ENCODE measurements at places on chromosomes 6 and 20.

DNA sequence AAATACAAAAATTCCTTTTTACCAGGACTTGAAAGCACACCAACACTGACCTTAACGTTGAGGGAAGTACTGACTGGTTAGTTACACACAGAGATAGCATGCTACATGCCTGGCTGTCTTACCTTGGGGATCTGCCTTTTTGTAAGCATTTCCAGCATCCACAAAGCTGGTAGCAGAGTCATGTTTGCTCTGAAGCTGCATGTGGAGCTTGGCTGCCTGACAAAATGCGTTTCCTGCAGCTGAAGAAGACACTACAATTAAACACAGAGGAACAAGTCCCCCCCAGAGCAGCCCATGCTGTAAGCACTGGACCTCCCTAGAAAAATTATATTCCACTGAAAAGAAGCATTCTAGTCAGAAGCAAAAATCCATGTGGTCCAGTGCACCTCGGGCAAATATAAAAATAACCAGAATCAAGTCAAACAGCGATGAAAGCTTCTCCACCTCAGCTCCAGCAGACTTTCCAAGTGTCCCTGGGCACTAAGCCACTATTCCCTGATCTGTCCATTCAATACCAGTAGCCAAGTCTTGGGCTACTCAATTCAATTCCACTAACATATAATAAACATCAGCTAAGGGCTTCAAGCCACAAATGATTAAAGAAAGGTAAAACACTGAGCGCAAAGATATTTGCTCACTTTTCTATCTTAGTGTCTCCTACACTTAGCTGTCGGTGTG lies 24.2 kb downstream of the NAPB start:
- DNase-seq: peak; percentile 40

GRCh38 chr6:16031278-16031981 lies 97.5 kb upstream of the MYLIP start:
- DNase-seq: no peak

- DNase-seq: no peak
Measured at GRCh38 chr20:37576911-37577310, 49.2 kb upstream of the BLCAP start.

DNA sequence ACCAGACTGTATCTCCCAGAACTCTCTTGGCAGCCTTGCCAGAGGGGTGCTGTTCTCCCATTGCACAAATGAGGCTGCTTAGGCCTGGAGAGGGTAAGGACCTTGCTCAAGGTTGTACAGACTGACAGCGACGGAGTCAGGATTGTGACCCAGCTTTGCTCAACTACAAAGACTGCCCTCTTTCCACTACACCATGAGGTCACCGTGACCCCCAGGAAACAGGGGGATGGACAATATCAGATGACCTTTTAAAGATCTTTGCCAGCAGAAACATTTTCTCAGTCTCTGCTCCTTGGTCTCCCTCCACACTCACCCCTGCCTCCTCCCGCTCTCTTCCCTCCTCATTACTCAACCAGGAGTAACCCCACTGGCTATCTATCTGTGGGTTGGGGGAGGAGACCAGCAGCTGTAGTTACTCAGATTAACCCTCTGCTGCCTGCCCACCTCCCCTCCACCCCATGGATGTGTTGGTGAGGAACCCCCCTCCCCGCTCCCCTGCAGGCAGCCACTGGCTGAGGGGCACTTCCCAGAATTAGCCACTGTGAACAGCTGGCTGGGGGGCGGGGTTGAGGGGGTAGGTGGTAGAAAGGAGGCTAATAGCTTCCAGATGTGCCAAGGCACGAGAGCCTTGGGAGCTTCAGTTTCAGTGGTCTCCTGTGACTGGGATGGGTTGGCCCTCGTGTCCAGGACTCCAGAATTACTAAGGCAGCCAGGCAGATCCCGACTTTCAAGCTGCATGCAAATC lies 26.9 kb upstream of the MRPS18A start:
- DNase-seq: no peak

DNA sequence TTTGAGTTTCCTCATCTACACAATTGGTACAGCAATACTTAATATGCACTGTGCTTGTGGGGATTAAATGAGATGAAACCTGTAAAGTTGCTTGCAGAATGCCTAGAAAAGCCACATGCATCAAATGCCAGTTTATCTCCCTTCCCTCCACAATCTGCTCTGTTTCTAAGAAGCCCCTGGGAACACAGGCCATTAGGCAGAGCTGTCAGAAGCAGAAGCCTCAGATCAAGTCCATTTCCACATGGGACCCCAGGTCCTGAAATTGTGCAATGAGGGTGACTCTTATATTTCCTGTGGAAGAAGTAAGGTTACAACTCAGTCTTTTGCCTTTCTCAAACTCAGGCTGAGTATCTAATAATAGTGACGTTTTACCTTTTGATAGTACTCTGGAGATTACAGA lies 737.4 kb downstream of the KIF16B start:
- no peak for DNase-seq

- no peak for DNase-seq
Measured at GRCh38 chr6:136774228-136775041, 17.8 kb downstream of the MAP3K5 start.

DNA sequence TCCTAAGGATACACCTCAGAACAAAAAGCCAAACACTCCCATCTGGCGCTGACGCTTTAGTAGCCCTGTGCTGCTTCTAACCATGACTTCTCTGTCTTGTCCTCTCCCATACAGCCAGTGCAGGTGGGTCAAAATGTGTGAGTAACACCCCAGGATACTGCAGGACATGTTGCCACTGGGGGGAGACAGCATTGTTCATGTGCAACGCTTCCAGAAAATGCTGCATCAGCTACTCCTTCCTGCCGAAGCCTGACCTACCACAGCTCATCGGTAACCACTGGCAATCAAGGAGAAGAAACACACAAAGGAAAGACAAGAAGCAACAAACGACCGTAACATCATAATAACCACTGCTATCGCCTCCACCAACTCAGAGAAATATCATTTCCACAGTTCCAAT lies 1.4 kb downstream of the DEFB132 start:
- no peak for DNase-seq

- no peak for DNase-seq
Measured at GRCh38 chr6:22364306-22364705, 67.5 kb upstream of the PRL start.

DNA sequence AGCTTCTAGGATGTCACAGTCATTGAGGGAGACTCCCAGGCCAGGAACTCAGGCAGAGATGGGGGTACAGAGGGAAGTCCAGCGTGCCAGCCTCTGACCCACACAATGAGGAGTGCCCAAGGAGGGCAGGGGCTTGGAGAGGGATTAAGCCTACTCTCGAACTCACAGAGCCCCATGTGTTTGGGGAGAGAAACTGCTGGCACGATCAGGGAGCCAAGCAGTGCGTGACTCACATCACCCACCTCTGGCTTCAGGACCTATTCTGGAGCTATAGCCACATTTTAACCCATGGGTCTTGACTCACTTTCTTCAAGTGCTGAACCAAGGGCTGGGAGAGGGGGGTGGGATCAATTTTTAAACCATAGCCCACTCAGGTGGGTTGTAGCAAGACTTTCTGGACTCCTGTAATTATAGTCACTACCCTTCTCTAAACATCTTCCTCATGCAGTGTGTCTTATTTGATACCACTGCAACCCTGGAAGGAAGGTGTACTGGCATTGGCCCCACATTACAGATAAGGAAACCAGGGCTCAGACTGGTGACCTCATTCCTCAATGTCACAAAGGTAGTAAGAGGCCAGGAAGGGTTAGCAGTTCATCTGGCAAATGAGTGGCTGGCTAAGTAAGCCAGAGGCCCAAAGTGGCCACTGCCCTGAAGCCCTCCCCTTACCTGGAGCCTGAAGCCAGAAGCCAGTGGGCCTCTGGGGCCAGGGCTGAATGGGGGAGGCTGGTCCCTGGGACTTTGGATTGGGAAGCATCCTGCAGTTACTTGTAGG lies 12.0 kb downstream of the FOXP4 start:
- DNase-seq: no peak

DNA sequence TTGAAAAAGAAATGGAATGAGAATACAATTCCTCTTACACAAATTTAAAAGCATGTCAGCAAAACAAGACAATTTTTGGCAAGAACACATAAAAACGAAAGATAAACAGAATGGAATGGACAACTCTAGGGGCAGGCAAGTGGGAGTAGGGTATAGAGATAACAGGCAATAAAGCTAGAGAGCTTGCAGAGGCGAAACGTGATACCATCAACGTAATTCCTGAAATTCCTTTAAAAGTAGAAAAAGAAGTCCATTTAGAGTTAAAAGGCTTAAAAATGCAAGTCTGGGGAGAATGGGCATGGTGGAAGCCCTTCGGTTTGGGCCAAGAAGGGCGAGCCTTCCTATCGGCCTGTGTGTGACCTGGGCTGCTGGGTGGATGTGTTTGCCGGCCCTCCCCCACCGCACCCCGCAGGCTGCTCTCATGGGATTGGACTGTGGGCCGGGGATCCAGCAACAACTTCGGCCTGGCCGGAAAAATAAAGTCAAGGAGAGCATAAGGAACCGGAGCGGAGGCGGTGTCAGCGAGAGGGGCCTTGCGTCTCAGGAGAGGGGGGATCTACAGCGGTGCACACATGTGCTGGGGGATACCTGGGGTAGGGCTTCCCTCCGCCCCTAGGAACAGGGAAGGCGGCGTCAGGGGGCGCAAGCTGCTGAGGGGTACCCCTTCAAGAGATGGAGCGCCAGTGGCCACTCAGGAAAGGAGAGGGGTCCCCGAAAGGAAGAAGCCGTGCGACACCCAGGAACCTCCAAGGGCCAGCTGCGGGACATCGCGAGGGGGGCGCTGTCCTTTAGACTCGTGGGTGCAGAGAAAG lies 4.1 kb downstream of the TMEM239 start:
- DNase-seq: no peak

- DNase-seq: no peak
Measured at GRCh38 chr20:35674921-35675320, 10.2 kb upstream of the CPNE1 start.

- DNase-seq: no peak
Measured at GRCh38 chr6:46521464-46521971, 30.3 kb upstream of the RCAN2 start.

DNA sequence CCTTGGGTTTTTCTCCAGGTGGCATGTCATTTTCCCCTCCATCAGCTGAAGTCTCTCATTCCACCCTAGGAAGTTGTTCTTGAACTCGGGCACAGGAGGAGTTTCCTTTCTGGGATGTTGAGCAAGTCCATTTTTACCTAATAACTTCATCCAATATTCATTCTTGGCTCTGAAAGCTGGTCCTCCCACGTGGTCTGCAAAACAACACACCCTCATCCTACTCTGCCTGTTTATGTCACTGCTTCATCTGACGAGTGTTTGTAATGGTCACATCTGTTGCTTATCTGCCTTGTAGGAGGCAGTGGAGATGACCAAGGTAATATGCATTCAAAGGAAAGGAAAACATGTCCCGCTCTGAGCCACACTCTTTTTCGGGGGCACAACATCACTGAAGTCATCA lies 41.7 kb upstream of the AIG1 start:
- DNase-seq: no peak

DNA sequence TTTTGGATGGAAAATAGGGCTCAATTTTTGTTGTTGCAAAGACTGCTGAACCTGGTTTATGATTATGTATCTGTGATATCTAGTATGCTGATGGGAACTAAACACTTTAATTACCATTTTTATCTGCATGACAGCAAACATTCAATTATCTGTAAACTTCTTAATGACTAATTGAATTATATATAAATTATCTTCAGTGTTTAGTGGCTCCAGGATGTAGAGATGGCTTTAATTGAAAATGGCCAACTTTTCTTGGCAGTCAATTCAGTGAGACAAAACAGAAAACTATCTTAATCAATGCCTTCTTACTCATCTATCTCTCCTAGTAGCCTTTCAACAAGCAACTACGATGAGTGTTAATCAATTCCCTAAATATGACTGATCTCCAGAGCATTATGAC lies 591.3 kb downstream of the HACE1 start:
- no peak for DNase-seq

- no peak for DNase-seq
Measured at GRCh38 chr6:27452496-27452897, 20.4 kb downstream of the ZNF184 start.

DNA sequence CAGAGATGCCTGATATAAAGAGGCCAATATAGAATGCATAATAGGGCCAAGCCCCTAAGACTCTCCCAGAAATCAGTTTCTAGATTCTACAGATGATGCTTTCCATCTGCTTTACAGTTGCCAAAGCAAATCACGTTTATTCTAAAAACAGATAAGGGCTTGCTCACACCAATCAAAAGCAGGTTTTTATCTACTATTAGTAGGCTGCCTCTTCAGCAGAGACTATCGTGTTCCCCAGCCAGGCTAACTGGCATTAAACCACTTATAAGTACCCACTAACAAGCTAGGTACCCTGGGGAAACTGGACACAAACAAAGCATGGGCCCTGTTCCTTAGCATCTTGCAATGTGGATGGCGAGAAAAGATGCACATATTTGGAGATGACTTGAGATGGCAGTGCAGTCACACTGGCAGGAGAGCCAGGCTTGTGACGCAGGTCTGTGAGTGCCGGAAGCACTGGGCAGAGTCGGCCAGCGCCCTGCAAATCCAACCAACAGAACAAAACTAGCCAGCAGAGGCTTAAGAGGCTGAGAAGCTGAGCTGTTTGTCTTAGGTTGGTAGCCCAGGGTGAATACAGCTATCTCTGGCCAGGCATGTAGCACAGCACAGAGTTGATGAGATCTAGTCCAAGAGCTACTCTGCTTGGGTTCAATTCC lies 73.4 kb downstream of the GFOD1 start:
- DNase-seq: no peak

DNA sequence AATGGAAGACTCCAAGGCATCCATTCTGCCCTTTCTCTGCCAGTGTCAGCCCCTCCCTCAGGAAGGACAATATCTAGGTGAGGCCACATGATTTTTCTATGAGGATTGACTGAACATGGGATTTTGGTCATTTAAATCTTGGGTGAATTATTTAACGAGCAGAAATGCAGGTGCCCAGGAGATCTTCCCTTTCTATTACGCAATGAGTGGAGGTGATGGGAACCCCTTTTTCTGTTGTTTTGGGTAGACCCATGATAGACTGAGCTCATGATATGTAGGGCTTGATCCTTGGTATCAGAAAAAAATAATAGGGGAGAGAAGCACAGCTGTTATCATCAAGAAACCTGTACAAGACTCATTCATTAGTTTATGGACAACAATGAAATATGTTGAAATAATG lies 112.6 kb upstream of the SPTLC3 start:
- DNase-seq: no peak

DNA sequence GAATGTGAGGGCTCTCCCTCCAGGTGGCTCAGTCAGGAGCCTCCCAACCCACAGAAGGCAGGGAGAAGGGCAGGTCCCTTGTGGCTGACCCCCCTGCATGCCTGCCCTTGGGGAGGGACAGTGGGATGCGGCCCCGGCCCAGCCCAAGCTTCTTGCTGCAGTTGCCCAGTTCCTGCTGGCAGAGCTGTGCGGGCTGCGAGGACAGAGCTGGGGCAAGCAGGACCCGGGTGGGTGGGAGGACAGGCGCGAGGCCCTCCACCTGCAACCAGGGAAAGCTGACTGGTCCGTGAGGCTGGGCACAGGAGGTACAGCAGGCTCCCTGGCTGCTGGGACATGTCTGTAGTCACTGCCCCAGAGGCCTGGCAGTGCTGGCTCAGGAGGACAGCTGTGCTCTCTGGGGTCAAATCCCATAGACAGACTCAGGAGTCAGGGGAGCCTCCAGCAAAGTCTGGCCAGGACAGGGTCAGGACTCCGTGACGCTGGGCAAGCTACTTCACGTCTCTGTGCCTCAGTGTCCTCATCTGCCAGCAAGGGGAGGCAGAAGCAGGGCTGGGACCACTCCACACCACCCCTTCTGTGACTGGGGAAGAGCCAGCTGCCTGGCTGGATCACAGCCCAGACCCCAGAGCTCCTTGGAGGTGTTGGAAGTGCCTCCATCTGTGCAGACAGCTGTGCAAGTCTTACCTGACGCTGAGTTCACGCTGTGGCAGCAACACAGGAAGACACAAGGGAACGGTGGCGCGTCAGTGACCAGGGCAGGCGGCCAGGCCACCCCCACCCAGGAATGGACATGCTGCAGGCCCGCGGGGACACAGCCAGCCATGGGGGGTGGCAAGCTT lies 13.0 kb downstream of the UCKL1 start:
- DNase-seq: no peak
